Activated naive CD8-positive, alpha-beta T cell treated with anti-CD3 and anti-CD28 coated beads, Interleukin-2, amount 10 ng/mL, durations not matched to agents 7 days and 5 days (primary cell): ENCODE measurements at places on chromosomes 2 and 18. TPM values are rescaled to one million over a fixed set of nuclear protein-coding genes. Genes with fewer than 3 reads are reported as not detected.

DNA sequence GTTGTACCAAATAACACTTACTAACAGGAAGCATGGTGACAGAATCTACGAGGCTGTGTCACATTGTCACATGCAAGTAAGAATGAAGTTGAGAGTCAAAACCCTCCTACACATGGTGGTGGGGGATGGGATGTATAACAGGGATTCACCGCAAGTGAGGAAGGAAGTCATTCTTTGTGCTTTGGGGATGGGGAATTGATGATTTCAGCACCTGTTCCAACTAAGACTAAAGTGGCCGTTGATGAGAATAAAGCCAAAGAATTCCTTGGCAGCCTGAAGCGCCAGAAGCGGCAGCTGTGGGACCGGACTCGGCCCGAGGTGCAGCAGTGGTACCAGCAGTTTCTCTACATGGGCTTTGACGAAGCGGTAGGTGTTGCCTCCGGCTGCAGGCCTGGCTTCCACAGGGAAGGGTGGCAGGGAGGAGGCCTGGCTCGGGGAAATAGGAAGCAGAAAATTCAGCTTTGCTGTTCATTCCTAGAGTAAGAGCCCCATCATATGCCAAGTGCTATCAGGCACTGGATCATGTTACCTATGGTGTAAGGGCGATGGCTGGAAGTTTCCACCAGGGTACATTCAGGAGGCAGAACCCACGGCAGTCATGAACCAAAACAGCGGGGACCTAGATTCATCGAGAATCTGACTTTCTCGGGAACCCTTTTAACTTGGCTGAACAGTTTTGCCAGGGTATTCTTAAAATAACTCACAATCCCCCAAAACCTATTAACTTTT is 120.3 kb downstream of the UXS1 start:
- no peak overlapping the region for H3K27ac ChIP-seq
- peaks cover 14% of the 10 kb centered on the region for H3K4me1 ChIP-seq
- H3K36me3 ChIP-seq: no peaks in the 10 kb centered on the region
- no peak for DNase-seq

DNA sequence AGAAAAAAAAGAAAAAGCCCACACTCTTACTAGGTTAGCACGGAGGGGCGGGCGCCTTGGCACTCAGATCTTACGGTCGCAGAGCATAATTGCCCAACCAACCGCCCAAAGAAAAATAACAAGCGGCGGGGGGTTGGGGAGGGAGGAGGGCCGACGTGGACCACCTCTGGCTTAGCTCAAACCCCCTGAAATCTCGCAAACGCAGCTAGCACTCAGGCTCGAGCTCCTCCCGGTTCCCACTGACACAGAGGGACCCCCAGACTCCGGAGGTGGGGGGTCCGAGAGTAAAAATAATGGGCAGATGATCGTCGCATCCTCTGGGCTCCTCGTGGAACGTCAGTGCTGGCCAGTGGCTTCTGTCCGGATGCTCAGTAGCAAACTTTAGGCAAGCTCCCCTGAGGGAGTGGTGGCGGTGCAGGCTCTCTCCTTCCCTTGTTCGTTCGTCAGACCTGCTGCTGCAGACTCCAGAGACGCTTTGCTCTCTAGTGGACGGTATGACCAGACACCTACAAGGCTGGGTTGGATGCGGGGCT is 12.0 kb downstream of the CATIP start:
- no peak for DNase-seq
- H3K27me3 ChIP-seq: peaks cover 10% of the 10 kb centered on the region
- H3K4me3 ChIP-seq: no peak overlapping the region

- H3K27me3 ChIP-seq: peaks cover 2% of the 10 kb centered on the region
- no peaks in the 10 kb centered on the region for H3K36me3 ChIP-seq
Measured at GRCh38 chr18:31010601-31011000, 31.9 kb downstream of the DSC3 start.

- H3K4me3 ChIP-seq: no peak overlapping the region
- H3K27ac ChIP-seq: no peak overlapping the region
- H3K36me3 ChIP-seq: peaks cover 2% of the 10 kb centered on the region
- no peaks in the 10 kb centered on the region for H3K27me3 ChIP-seq
- H3K4me1 ChIP-seq: peaks cover under 1% of the 10 kb centered on the region
Measured at GRCh38 chr18:74257083-74257482, 34.7 kb downstream of the CYB5A start.

DNA sequence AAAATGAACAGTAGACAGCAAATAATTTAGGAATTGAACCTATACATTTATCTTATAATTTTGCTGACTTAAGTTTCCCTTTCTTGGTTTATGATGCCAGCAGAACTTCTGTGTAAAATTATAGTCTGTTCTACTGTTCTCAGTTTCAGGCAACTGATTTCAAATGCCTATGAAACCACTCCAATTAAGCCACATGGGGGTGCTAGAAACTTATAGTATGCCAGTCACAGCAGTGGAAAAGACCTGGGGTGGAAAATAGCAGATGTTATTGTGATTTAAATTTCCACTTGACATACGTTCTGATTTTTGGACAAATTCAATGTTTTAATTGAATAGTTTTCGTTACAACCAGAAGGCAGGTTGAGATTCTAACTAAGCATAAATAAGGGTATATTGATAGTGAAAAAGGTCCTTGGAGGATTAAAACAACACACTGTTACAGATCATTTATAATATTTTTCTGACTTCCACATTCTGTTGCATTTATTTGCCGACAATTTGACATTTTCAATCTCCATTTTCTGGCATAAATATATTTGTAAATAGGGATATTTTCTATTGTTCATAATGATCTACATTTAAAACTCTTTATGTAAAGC is 61.4 kb downstream of the CPS1 start:
- H3K4me1 ChIP-seq: no peaks in the 10 kb centered on the region
- H3K36me3 ChIP-seq: no peaks in the 10 kb centered on the region
- peaks cover 2% of the 10 kb centered on the region for H3K27me3 ChIP-seq
- H3K27ac ChIP-seq: no peak overlapping the region
- H3K4me3 ChIP-seq: no peak overlapping the region

DNA sequence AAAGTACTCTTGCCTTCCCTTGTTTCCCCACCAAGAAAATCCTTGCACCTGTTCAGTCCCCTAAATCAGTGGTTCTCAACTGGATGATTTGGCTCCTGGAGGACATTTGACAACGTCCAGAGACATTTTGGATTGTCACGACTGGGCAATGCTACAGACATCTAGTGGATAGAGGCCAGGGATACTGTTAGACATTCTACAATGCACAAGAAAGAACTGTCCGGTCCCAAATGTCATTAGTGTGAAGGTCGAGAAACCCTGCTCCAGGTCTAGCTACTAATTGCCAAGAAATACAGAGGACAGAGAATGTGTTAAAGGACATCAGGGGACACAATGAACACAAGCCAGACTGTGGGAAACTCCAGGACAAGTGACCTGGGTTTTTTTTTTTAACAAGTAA is 60.0 kb downstream of the LRP2 start:
- H3K36me3 ChIP-seq: no peaks in the 10 kb centered on the region
- DNase-seq: no peak
- H3K4me1 ChIP-seq: no peaks in the 10 kb centered on the region
- H3K27ac ChIP-seq: no peak overlapping the region
- H3K27me3 ChIP-seq: peaks cover 26% of the 10 kb centered on the region
- H3K4me3 ChIP-seq: no peak overlapping the region

TTC39C gene
- 95.1 TPM for total RNA-seq

GRCh38 chr2:237068005-237068576 is 17.6 kb upstream of the COPS8 start:
- H3K36me3 ChIP-seq: no peaks in the 10 kb centered on the region
- no peak overlapping the region for H3K27ac ChIP-seq
- no peaks in the 10 kb centered on the region for H3K4me1 ChIP-seq
- H3K27me3 ChIP-seq: peaks cover 1% of the 10 kb centered on the region

DNA sequence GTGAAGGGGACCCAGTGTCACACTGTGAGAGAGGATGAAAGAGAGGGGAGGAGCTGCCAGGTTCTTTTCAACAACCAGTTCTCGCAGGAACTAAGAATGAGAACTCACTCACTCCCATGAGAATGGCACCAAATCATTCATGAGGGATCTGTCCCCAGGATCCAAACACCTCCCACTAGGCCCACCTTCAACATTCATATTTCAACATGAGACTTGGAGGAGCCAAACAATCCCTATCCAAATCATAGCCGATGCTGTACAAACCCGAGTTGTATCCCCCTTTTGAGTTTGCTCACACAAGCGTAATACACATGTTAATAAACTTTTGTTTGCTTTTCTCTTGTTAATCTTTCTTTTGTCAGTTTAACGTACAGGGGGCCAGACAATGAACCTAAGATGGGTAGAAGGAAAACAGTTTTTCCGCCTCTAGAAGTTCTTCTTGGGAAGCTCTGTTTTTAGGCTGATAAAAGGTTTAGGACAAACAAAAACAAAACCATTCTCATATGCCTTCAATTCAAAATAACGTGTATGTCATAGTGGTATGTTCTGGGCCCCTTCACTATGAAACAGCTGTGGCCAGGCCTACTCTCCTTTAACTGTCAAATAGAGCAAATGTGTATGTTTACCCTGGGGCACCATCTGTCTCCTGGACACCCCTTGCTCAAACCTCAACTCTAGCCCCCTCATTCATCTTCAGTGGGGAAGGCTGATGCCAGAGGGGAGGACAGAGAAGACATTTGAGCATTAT is 9.1 kb upstream of the TMEM37 start:
- DNase-seq: no peak
- no peak overlapping the region for H3K27ac ChIP-seq
- H3K36me3 ChIP-seq: no peaks in the 10 kb centered on the region
- H3K27me3 ChIP-seq: peaks cover 27% of the 10 kb centered on the region
- H3K4me3 ChIP-seq: no peak overlapping the region
